ENCODE measurements at places on chromosomes 5 and 9. TPM values are rescaled to one million over a fixed set of nuclear protein-coding genes. Genes with fewer than 3 reads are reported as not detected.

OGN gene
- 2.1 TPM for total RNA-seq

LCN9 gene
- not detected for total RNA-seq

LMNB1 gene
- total RNA-seq: 30.6 TPM

DNA sequence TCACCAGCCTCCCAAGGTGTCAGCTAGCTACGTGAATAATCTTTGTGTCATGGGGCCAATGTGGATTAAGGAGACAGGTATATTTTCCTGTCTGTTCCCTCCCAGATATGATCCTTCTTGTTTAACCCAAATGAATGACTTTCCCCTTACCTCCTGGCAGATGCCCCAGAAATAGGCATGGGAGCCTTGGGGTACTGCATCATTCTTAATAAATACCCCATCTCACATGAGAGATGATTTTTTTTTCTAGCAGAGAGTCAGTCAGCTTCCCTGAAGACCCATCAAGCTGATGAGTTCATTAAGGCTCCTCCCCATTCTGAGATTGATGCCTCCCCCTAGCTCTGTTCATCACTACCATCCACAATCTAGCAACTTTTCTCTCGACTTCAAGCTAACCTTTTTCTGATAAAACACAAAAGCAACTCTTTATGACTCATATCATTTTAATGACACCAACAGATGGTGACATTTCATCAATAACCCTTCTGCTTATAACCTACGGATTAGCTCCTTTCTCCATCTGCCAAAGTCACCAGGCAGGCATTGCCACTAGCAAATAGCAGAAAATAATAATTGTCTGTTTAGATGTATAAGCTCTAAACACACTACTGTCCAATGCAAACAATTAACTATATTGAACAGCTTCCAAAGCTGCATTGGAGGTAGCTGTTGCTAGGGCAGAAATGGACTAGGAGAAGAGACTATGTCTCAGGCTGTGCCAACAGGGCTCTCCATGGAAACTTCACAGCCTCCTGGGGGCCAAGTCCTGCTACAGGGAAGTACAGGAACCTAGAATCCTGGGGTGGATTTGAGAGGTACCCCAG is 143.7 kb downstream of the ACER2 start:
- DNase-seq: no peak

- DNase-seq: no peak
Measured at GRCh38 chr5:1436681-1437080, 8.6 kb downstream of the SLC6A3 start.

DNA sequence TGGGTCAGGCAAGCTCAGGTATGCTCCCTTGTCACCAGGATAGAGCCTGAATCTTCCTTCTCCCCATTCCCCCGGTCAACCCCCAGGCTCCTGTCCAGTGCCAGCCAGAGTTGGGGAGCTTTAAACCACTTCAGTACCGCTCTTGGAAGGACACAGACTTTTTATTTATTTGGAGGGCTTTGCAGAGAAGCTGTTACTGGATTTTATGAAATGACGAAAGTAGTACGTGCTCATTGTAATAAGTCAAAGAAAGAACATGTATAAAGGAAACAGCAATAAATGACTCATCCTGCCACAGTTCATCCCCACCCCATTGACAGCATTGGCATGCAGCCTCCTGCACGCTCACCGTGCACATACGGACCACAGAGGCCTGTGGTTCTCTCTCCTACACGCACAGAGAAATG is 230.3 kb downstream of the AUH start:
- DNase-seq: peak; percentile 74

DNA sequence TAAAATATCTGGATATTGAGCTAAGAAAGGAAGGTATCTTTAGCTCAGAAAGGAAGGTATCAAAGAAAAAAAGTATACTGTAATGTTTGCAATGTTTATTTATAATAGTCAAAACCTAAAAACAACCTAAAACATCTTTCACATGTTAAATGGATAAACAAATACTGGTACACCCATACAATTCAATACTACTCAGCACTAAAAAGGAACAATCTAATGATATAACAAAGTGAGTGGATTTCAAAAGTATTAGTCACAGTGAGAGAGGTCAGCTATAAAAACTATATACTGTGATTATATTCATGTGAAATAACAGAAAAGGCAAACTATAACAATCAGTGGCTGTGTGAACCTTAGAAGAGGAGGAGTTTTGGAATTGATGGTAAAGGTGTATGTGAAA is 455.0 kb upstream of the FTMT start:
- DNase-seq: no peak

DNA sequence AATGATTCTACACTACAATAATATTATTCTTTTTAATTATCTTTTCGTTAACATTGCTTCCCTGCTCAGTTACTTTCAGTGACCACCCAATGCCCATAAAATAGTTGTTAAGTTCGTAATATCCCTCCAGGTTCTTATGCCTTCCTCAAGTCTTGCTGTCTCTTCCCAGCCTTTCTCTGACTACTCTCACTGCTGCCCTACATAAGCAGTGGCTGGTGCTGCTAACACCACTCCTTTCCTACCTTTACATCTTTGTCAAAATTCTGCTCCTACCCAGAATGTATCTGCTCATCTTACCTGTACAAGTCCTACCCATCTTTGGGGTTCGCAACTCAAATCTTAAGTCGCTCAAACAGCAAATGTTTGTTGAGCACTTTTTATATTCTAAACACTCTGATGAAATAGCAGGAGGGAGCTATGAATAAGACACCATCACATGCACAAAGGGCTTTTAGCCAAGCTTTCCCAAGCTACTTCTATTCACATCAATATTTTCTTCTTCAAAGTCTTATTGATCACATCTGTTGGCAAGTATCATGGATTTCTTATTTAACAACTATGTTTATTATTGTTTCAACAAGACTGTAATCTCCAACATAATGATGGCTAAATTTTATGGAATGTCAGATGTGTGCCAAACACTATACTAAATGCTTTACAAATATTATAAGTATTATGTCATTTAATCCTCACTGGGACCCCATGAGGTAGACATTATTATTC is 29.5 kb downstream of the SLC25A46 start:
- DNase-seq: no peak

DNA sequence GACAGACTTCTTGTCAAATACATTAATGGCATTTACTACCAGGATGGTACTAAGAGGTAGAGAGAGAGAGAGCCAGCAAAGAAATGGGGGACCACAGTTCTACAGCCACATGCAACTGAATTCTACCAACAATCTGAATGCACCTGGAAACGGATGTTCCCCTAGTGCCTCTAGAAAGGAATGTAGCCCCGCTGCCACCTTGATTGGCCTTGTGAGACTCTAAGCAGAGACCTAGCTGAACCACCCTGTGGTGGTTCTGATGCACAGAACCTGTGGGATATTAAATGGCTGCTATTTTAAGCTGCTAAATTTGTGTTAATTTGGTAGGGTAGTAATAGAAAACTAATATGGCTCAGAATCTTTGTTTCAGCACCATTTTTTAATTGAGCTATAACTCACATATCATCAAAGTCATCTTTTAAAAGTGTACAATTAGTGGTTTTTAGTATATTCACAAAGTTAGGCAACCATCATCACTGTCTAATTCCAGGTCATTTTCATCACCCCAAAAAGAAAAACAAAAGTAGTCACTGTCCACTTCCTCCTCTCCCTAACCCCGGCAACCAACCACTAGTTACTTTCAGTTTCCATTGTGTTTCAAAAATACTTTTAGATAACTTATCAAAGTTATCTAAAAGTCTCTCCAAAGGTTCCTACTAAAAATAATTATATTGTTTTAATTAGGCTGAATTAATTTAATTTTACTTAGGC is 51.7 kb downstream of the CPLANE1 start:
- DNase-seq: no peak

DNA sequence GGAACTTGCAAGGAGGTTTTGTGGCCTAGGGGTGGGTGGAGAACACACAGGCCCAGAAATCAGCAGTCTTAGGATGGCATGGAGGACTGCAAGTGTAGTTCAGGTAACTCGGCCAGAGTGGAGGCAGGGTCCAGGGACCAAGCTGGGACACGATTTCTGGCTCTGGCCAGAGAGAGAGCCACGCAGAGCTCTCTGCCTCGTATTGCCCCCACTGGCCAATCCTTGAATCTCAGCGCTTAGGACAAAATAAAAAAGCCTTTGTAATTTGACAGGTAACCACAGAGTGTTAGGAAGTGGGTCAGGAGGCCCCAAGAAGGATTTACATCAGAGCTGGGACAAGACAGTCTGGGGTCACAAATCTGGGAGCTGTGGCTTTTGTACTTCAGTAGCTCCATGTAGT is 11.7 kb downstream of the MAP3K1 start:
- no peak for DNase-seq
